ENCODE measurements at places on chromosomes 11 and 22.

GRCh38 chr11:17702876-17703275 lies 16.5 kb upstream of the MYOD1 start:
- no peak for DNase-seq

DNA sequence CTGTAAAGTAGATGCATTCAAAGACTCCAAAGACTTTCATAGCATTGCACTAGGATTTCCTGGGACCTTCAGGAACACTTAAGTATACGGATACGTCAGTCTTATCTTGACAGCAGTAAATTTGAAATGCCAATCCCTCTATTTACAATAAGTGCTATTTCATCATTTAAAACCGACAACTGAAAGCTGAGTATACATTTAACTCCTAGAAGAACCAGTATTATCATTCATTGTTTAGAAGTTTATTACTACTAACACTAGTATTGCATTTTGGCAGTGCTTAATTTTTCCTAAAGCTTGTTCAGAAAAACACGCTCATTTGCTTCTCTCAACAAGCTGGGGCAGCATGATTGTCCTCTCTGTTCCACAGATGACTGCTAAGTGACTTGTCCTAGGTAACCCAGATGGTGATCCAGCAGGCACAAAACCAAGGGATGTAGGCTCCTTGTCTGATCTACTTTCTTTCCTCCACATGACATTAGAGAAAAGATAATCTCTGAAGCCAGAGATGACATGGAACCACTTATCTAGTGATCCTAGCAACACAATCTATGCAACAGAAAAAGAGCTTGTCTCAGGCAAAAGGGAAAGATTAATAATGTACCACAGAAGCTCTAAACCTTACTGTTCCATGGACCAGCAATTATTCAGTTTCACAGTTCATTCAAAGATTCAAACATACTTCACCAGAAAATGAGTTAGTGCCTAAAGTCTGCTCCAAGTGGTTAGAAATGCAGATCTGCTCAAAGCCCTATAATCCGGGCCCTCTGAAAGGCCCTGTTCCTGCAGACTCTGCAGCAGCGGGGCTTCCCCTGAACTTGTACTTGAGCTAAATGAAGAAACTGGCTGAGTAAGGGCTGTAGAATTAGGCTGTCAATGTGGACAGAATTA lies 5.2 kb downstream of the MAML2 start:
- DNase-seq: peak; percentile 26

- DNase-seq: no peak
Observed at GRCh38 chr22:31329029-31329428, 17.1 kb downstream of the PATZ1 start.

GRCh38 chr11:57460022-57460757 lies at the start of gene RTN4RL2:
RTN4RL2 (plus strand) TSS chr11:57460528; CDS start chr11:57460866, 338 bp downstream.
- peak; percentile 66 for DNase-seq

DNA sequence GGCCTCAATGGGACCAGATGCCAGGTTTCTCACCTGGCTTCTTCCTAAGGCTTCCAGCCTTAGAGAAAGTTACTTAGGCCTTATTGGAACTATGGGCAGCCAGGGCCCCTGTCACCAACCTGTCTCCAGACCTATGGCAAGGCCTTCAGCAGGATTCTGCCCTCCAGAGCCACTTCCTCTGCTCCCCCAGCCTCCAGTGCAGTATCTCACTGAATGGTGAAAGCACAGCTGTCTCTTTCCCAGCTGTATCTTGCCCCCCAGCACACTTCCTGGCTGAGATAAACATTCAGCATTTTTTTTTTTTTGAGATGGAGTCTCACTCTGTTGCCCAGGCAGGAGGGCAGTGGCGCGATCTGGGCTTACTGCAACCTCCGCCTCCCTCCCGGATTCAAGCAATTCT lies 1.5 kb downstream of the SLC2A11 start:
- DNase-seq: no peak

DNA sequence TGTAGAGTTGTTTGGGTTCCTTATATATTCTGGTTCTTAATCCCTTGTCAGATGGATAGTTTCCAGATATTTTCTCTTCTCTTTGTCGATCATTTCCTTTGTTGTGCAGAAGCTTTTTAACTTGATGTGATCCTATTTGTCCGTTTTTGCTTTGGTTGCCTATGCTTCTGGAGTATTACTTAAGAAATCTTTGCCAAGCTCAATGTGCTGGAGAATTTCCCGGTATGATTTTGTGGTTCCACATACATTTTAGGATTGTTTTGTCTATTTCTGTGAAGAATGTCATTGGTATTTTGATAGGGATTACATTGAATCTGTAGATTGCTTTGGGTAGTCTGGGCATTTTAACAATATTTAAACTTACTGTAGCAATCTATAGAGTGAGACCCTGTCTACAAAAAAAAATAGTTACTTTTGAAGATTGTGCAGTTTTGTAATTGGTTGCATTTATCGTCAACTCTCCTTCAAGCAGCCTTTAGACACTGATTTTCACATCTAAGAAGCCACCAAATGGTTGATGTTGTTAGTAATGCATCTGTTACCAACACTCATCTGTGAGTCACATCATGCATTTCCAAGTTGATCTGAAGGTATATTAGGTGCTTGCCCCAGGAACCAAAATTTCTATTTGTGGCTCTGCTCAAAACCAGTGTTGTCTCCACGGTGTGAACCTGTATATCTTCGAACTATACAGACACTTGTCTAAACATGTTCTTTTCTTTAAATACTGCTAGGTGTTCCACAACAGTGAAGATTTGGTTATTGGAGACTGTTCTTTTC lies 21.4 kb downstream of the XRCC6 start:
- no peak for DNase-seq

DNA sequence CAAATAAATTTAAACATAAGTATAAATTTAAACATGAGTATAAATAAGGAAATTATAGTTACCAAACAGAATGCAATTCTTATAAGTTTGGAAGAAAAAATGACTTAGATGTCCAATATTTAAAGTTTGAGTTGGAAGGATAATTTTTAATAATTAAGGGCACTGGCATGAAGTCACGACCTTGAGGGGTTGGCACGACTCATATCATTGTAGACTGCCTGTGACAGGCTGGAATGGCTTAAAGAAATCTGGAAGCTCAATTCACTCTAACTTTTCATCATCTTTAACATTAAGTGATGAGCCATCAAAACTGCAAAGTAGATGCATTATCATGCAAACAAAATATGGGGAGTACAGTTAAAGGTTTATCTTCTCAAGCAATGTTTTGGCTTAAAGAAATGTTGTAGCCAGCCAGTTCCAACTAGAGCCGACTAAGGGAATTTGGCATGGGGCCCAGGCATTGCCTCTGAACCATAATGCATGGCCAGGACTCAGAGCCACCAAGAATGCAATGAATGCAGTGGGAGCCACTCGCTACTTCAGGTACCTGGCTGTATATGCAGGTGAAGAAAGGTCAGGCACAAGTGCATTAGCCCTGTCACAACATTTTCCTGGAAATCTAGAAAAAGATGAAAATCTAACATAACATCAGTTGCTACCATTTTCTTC lies 33.4 kb downstream of the PGR start:
- no peak for DNase-seq

DNA sequence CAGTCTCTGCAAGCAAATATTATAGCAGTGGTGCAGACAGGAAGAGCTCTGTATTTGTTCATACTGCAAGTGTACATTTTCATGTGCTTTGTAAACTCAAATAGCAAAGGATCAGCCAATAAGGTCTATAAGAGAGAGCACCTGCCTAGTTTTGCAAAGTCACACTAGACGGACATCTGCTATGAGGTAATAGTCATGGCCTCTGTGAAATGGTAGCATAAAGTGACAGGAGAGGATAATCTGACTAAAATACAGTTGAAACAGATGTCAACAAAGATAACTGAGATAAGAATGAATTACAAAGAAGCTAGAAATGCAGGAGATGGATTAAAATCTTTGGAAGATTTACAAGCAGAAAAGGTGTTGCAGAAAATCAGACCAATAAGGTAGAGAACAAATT lies 70.6 kb upstream of the SPON1 start:
- no peak for DNase-seq

DNA sequence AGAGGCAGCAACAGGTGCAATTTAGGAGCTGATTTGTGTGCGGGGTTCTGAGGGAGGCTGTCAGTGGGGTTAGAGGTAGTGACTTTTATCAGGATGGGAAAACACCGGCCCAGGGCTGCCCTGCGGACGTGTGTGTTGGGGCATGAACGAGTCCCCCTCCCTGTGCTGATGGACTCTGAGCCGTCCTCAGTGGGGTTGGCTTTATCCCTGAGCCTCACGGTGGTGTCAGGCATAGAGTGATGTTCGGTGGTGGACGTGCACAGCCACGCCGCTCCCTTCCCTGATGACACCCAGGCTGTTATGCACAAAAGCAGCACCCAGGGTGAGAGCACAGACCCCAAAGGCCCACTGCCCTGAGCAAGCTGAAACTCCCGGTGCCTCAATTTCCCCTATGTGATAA lies 809.1 kb downstream of the BRD1 start:
- no peak for DNase-seq

DNA sequence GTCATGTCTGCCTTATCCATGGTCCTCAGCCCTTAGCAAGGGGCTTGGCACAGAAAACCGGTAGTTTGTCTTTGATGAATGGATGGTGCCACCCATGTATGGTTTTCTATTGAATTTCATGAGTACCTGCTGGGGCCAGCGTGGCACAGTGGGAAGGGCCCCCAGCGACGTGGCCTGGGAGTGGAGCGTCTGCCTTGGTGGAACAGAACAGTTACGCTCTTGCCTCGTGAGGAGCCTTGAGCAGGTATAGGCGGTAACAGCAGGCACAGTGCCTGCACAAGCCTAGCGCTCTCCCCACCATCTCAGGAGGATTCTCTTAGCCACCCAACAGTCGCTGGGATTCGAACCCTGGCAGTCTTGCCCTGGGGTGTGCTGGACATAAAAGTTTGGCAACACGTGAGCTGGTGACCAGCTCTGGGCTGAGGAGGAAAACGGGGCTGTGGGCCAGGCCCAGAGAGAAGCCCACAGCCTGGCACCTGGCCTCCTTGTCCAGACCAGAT lies 3.0 kb upstream of the SSH3 start:
- DNase-seq: no peak

DNA sequence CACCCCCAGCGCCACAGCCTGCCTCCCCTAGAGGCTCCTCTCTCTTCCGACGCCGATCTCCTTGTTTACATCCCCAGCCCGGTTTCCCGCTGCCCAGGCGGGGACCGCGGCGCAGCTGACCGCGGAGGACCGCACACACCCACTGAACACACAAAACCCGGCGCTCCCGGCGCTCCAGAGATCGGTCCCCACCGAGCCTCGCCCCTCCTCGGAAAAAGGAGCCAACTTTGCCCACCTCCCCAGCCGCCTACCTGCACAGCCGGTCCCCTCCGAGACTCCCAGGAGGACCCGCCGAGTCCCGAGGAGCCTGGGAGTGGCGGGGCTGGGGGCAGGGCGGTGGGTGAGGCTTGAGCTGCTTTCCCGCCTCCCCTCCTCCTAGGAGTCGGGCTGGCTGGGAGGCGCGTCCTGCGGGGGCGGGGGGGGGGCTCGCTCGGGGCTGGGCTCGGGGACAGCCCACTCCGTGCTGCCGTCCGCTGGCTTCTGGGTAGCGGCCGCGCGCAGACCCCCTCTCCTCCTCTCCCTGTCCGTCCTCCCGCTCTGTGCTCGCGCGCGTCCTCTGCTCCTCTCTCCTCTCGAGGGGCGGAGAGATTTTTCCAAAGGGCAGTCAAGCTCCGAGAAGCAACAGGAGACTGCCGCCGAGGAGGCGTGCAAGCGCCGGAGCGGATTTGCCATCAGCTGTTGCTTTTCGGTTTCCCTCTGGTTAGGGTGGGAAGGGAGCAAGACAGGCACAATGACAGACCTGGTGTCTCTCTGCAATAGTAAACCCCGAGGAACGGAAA lies at the start of gene FXYD6:
Gene FXYD6, minus strand, starts transcription at position 318 of the 779 bp plus-strand sequence. CDS start 33,882 bp downstream, outside the sequence.
- no peak for DNase-seq

DNA sequence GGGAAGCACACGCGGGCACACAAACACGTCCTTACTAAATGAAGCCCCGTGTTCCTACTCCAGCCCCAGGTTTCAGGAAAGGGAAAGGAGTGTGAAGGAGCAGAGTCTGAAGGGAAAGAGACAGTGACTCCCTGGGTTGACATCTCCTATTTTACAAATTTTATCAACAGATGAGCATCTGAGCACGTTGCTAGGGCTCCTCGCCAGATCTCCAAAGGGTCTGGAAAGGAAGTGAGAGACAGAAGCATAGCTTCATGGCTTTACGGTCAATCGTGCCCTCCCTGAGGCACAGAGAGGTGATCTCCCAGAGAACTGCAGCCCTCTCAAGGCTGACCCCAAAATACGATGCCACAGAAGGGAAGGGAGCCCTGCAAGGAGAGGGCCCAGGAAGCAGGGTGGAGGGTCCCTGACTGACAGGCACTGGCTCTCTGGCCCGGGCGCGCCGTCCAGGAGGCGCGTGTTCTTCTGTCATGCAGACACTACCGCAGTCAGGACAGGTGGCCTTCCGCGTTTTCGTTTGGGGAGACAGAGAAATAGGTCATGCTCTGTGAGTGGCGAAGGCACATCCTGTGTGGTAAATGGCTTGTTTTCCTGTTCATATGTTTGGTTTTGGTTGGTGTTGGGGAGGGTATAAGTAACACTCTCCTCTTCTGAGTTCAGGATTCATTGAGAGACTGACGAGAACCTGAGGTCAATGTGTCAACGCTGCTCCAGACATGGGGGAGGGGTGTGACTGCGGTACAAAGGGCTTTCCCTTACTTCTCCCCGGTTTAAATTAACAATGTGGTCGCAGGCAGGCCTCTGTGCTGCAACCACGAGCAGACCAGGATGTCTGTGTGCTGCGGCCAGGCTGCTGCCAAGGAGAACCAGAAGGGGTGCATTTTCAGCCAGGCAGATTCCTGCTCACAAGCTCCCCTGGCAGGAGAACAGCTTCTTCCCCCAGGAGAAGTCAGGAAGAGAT lies 813.3 kb downstream of the OPCML start:
- DNase-seq: peak; percentile 41

GRCh38 chr22:17733466-17733865 lies 40.8 kb downstream of the BID start:
- no peak for DNase-seq

DNA sequence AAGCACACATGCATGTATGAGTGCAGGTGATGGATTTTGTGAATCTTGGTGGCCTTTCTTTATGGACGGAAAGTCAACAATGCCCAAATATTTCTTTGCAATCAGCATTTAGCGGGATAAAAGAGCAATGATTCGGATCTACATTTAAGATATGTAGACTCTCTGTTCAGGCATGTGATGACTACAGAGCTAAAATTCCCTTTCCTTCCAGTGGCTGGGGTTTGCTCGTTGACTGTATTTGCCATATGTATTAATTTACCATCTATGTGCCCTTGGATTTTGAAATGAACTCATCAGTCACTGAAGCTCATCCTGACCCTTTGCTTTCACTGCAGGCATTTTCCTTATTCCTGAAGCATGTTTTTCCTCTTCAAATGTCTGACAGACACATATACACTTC lies 13.6 kb downstream of the BLID start:
- no peak for DNase-seq

- DNase-seq: no peak
Observed at GRCh38 chr11:66277471-66278362, at the start of gene CNIH2. CNIH2 (plus strand) TSS chr11:66278175; CDS start chr11:66278457, 282 bp downstream.

Data from stimulated activated naive CD8-positive, alpha-beta T cell treated with anti-CD3 and anti-CD28 coated beads, Interleukin-15, amount 100 ng/mL, for 72 hours (primary cell).